Glutamatergic neuron (in vitro differentiated cells): ENCODE measurements at places on chromosomes 7 and 10. TPM values are rescaled to one million over a fixed set of nuclear protein-coding genes. Genes with fewer than 3 reads are reported as not detected.

Gene SORCS3
- total RNA-seq = 2.0 TPM

GRCh38 chr7:22438994-22439393 is 61.0 kb downstream of the STEAP1B start:
- H3K27me3 ChIP-seq = no peaks in the 10 kb centered on the region
- H3K4me3 ChIP-seq = no peak overlapping the region
- DNase-seq = no peak

- no peak for DNase-seq
- no peak overlapping the region for H3K27ac ChIP-seq
- no peaks in the 10 kb centered on the region for H3K36me3 ChIP-seq
- no peaks in the 10 kb centered on the region for H3K4me1 ChIP-seq
- no peak overlapping the region for H3K4me3 ChIP-seq
- no peaks in the 10 kb centered on the region for H3K27me3 ChIP-seq
Measured at GRCh38 chr7:21256310-21256877, 171.5 kb upstream of the SP4 start.

GRCh38 chr7:121744319-121744718 is 128.6 kb upstream of the PTPRZ1 start:
- no peaks in the 10 kb centered on the region for H3K36me3 ChIP-seq
- H3K4me3 ChIP-seq = no peak overlapping the region
- no peak overlapping the region for H3K27ac ChIP-seq

- H3K36me3 ChIP-seq = no peaks in the 10 kb centered on the region
- peaks cover 10% of the 10 kb centered on the region for H3K4me1 ChIP-seq
- DNase-seq = no peak
- no peak overlapping the region for H3K27ac ChIP-seq
- H3K4me3 ChIP-seq = no peak overlapping the region
Measured at GRCh38 chr10:104894681-104895080, 253.6 kb downstream of the SORCS3 start.

Gene DBNL
- total RNA-seq = 154 TPM

DNA sequence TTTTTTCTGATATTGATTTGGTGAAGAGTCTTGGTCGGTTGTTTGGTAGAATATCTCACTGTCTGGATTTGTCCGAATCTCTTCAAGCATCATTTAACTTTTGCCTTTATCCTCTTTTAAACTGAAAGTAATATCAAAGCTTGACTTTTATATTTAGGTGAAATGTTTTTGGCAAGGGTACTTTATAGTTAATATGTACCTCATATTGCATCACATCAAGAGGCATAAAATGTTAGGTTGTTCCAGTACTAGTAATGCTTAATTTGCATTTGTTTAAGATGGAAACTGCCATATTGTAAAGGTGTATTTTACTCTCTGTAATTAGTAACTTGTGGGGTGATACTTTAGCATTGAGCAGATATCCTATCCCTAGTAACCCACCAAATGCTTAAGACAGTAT is 17.1 kb upstream of the DDX21 start:
- no peak overlapping the region for H3K27ac ChIP-seq
- H3K4me3 ChIP-seq = no peak overlapping the region
- DNase-seq = no peak
- no peaks in the 10 kb centered on the region for H3K36me3 ChIP-seq
- H3K4me1 ChIP-seq = no peaks in the 10 kb centered on the region
- H3K27me3 ChIP-seq = no peaks in the 10 kb centered on the region
